ENCODE measurements at places on chromosomes 2 and 18.

DNA sequence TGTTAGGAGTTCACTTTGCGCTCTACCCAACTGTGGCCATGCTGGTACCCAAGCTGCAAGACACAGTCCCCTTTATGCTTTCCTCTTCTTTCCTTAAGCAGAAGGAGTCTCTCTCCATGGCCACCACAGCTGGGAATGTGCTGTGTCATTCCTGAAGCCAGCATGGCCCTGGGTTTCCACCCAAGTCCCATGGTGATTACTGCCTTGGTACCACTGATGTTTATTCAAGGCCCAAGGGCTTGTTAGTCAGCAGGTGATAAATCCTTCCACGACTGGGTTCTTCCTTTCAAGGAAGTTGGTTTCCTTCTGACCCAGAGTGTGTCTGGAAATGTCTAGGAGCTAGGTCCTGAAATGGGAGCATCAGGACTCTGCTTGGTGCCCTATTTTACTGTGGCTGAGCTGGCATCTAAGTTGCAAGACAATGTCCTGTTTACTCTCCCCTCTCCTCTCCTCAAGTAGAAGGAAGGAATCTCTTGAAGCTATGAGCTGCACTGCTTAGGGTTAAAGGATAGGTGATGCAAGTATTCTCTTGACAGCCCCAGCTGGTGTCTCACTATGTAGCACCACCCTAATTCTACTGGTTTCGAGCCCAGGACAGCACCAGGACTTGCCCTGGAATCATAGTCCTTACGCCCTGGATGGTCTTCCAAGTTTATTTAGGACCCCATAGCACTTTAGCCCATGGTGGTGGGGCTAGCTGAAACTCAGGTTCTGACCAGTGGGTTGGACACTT lies 18.7 kb upstream of the NUP35 start:
- no peak for DNase-seq

DNA sequence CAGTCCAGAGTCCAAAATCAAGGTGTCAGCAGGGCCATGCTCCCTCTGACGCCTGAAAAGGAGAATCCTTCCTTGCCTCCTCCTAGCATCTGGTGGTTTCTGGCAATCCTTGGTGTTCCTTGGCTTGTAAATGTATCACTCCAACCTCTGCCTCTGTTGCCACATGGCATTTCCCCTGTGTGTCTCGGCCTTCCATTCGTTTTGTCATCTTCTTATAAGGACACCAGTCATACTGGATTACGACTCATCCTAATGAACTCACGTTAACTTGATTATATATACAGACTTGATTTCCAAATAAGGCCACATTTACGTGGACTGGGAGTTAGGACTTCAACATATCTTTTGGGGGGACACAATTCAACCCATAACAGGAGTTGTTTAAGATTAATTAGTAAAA lies 15.8 kb downstream of the PMAIP1 start:
- no peak for DNase-seq

DNA sequence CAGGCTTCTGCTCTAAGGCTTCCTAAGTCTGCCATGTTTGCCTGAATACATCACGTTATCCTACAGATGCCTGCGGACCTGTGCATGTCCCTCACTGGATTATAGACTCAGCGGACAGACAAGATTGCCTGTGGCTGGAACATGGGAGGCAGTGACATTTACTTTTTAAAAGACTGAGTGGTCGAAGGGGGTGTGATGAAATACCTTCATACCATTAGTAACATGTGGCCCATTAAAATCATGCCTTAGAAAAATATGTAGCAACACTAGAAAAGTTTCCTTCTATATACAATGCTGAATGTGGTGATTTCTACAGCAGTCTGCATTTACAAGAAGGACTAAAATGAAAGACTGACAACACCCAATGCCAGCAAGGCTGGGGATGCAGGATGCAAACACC lies 154.4 kb downstream of the ASB1 start:
- DNase-seq = no peak

- DNase-seq = no peak
These were observed 2109.9 kb upstream of the PIK3C3 start for GRCh38 chr18:39845106-39845505.

DNA sequence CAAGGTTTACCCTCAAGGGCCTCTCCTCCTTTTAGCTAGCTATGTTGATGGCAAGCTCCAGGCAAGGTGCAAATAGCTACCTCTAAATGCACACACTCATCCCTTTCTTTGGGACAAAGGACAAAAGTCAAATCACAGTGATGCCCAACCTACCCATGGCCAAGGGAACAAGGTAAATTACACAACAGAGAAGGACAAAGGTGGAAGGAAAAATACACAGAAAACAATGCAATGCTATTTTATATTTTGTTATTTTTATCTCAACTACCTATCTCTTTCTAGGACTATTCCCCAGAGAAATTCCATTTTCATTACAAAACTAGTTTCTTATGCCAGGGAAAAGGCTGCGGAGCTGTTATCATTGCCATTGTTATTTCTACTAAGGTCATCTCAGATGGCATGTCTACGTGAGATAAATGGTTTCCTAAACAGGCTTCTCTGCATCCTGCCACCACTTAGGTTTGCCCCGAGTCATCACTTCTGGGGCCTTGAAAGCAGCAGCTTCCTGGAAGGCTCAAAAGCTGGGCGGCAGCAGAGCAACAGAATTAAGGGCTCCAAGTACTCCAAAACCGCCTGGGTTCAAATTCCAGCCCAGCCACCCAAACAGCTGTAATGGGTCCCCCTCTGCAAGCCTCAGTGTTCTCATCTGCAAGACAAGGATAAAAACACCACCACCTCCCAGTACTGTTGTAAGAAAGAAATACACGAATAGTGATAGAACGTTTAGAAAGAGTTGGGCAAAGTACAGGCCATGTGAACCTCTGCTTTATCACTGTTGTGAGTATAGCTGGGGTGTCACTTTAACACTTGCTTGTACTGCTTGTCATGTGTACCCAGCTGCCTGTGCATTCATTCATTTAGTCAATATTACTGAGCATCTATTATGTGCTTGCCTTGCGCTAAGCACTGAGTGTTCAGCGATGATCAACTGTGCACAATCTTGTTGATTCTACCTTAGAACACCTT lies 20.9 kb downstream of the BCL2 start:
- peak; percentile 53 for DNase-seq

GRCh38 chr2:8536686-8537561 lies 144.9 kb upstream of the ID2 start:
- no peak for DNase-seq

GRCh38 chr18:74652392-74652988 lies 54.8 kb downstream of the ZNF407 start:
- peak; percentile 38 for DNase-seq

DNA sequence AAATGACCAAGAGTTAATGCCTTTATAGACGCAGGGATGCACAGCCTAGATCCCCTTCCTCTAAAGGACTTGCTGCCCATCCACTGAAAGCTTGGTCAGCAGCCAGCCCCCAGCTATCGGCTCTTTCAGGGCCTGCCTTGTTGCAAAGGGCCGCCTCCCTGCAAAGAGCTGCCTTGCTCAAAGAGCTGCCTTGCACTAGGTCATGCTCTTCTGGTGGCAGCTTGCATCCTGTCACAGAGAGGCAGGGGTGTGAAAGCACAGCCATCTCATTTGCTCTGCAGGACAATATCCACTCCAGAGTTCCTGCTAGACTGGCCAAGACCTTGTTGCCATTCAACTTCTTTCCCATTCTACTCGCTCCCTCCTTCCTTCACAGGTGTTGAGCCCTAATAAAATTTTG lies 137.1 kb downstream of the MCFD2 start:
- no peak for DNase-seq

GRCh38 chr18:42706618-42707017 lies 408.9 kb downstream of the RIT2 start:
- DNase-seq = no peak

DNA sequence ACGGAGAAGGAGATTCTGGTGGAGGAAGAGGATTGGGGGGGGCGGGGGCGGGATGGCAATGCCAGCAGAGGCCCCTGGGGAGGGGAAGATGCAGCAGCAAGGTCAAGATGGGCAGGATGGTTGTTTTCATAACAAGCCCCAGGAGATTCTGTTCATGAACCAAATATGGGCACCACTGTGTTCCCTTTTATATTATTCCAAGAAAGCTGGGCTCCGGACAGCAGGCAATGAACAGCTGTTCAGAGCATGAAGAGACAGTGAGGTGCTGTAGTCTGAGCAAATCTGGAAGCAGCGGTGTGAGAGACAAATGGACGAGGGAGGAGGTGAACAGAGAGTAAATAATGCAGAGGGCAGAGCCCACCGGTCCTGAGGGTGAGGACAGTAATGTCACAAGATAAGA lies 20.0 kb downstream of the UXS1 start:
- no peak for DNase-seq

DNA sequence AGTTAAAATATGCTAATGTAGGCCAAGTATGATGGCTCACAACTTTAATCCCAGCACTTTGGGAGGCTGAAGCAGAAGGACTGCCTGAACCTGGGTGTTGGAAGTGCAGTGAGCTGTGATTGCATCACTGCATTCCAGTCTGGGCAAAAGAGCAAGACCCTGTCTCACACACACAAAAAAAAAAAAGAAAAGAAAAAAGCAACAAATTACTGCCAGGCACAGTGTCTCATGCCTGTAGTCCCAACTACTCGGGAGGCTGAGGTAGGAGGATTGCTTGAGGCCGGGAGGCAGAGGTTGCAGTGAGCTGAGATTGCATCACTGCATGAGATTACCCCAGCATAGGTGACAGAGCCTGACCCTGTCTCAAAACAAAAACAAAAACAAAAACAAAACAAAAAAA lies 110.6 kb downstream of the PRELID3A start:
- no peak for DNase-seq

GRCh38 chr18:3758531-3758930 lies 308.6 kb downstream of the TGIF1 start:
- DNase-seq = no peak

DNA sequence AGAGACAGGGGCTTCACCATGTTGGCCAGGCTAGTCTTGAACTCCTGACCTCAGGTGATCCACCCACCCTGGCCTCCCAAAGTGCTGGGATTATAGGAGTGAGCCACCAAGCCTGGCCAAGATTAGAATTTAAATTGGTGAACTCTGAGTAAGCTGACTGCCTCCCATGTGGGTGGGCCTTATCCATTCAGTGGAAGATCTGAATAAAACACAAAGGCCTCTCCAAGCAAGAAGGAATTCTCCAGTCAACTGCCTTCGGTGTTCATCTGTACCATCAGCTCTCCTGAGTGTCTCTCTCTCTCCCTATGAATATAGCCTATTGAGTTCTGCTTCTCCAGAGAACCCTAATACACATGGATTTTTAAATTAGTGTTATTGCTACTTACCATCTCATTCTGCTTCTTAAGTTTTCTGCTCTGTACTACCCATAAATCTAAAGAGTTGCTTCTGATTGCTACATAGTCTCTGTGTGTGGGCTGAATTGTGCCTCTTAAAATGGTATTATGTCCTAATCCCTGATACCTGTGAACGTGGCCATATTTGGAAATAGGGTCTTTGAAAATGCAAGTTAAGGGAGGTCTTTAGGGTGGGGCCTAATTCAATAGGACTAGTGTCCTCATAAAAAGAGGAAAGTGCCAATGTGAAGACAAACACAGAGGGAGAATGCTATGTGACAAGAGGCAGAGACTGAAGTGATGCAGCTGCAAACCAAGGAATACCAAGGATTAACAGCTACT lies 36.3 kb downstream of the FBXO11 start:
- DNase-seq = no peak

- DNase-seq = no peak
These were observed 120.1 kb downstream of the ZNF385B start for GRCh38 chr2:179741317-179741716.

DNA sequence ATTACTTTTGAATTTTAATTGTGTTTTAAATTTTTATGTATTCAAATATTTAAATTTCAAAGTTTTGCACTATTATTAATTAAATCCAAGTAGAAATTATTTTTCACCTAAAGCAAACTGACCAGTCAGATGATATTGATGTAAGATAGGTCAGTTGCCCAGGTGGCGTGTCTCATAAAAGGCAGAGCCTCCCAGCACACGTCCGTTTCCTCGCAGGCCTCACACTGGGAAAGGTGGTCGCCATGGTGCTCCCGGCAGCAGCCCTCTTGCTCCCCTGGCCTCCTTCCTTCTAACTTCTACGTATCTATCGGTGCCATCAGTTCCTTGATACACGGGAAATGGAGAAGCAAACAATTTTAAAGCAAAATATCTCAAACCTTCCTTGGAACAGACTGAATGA lies 516.8 kb downstream of the GALR1 start:
- no peak for DNase-seq

- no peak for DNase-seq
These were observed 80.9 kb downstream of the PPP1R1C start for GRCh38 chr2:182066400-182067087.

DNA sequence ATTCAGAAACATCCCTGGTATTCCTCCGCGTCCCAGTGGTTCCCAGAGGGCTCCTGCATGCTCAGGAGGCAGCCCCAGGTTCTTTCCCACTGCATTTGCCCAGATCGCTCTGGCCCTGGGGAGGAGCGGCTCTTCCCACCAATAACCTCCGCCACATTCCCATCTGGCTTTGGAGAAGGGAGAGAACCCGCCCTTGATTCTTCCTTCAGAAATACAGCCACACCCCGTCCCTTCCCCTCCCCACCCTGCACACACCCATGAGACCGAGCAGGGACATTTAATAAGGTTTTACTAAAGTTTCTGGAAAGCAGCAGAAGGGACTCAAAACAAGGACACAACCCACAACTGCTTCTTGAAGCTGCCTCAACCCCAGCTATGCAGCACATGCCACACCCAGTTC lies 21.9 kb downstream of the ARID5A start:
- no peak for DNase-seq

DNA sequence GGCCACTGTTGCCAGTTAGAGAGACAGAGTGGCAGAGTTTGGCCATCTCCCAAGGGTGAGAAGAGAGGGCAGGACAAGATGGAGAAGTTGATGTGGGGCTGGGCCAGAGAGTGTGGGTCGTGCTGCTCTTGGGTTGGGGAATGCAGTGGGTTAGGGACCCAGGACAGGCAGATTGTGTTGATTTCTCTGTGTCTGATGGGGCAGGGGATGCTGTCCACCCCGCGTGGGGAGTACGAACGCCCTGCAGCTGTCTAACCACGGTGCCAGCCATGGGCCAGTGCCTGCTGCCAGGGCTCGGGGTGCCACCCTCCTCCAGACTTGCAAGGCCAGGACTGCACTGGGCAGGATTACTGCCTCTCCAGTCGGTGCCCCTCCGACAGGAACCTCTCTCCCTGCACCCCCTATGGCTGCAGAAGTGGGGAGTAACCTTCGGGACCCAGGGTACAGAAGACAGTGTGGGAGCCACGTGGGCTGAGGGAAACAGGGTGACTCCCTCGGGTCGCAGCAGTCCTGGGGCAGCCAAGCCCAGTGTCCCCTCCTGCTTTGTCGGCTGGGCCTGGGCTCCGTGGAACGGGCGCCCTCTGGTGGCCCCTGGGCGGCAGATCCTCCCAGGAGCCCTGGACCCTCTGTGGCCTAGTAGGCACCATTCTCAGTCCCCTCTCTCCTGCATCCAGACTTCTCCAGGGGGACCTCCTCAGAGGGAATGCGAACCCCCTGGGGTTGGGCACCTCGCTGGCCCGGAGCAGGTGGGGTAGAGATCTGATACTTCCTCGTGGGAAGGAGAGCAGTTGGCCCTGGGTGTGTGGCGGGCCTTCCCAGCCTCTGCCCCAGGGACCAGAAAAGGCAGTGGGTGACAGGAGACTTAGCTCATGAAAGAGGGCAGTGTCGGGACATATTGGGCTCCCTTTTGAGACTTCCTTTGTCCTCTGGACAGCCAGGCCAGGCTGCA lies 2.7 kb downstream of the GPC1 start:
- DNase-seq = peak; percentile 65

- peak; percentile 45 for DNase-seq
These were observed 9.4 kb downstream of the KHK start for GRCh38 chr2:27095745-27096651.

- no peak for DNase-seq
These were observed 2.2 kb upstream of the SERPINB12 start for GRCh38 chr18:63539904-63540510.
